ENCODE measurements at places on chromosomes 6 and 20.

DNA sequence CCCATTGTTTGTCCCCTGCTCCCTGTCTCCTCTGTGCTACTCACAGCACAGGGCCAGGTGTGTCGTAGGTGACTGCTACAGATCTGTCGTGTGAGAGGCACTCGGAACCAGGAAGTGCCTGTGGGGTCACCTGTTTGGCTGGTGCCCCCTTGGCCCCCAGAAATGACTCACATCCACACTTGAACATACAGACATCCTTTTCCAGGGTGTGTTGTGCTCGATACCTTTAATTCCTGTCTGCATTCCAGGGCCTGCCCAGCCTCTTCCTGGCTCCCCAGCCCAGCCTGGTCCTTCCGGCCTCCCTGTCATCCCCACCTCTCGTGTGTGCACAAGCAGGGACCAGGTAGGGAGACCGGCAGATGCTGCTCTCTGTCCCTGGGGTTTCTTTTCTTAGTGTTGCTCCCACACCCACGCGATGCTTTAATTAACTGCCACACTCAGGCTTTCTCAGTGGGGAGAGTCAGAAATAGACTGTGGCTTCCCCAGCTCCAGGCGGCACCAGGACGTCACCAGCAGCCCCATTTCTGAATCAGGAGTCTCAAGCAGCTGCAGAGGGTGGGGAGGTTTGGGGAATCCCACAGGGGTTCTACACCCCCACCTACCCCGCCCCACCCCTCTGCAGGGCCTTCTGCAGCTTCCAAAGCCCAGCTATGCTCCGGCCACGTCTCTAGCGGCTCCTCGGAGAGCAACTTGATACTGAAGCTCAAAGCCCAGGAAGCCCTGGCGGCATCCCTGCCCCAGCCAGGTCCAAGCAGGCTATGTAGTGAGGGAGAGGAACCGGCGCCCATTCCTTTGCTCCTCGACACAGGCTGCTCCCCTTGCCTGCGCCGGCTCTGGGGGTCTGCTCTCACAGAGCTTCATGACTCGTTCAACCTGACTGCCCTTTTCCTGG, 102.2 kb downstream of the SYCP2 start:
- no peak for DNase-seq

DNA sequence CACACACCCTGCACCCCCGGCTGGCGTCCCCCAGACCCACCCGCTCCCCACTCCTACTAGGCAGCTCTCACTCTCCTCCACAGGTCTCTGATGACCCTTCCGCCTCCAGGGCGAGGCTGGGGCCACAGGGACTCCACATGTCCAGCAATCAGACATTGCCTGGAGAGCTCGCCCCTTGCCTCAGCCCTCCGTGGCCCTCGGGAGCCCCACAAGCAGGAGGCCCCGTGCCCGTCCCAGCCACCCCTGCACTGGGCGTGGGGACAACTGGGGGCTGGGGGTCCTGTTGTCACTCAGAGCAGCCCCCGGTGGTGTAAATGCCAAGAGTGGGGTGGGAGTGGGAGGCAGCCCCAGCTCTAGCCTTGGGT, 1.5 kb downstream of the COL20A1 start:
- no peak for DNase-seq

GRCh38 chr6:131182991-131183425, 47.7 kb downstream of the AKAP7 start:
- DNase-seq: peak; percentile 54

DNA sequence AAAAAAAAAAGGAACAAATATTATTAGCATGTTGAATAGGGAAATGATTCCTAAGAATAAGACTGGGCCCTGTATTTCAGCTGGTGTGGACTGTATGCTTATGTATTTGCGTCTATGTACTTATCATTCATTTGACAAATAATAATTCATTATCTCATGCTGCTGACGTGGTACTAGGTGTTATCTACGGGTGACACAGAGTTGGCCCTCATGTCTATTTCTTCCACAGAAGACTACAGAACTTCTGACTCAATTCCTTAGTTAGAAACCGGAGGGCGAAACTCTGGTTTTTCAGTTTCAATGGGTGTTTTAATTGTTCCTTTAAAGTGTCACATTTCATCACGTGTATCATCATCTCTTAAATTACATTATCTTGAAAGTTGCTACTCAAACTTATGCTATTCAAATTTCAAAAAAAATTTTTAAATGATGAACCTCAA, 305.9 kb downstream of the CLIC5 start:
- DNase-seq: no peak

- DNase-seq: no peak
Measured at GRCh38 chr20:51384875-51385274, 157.6 kb downstream of the NFATC2 start.

DNA sequence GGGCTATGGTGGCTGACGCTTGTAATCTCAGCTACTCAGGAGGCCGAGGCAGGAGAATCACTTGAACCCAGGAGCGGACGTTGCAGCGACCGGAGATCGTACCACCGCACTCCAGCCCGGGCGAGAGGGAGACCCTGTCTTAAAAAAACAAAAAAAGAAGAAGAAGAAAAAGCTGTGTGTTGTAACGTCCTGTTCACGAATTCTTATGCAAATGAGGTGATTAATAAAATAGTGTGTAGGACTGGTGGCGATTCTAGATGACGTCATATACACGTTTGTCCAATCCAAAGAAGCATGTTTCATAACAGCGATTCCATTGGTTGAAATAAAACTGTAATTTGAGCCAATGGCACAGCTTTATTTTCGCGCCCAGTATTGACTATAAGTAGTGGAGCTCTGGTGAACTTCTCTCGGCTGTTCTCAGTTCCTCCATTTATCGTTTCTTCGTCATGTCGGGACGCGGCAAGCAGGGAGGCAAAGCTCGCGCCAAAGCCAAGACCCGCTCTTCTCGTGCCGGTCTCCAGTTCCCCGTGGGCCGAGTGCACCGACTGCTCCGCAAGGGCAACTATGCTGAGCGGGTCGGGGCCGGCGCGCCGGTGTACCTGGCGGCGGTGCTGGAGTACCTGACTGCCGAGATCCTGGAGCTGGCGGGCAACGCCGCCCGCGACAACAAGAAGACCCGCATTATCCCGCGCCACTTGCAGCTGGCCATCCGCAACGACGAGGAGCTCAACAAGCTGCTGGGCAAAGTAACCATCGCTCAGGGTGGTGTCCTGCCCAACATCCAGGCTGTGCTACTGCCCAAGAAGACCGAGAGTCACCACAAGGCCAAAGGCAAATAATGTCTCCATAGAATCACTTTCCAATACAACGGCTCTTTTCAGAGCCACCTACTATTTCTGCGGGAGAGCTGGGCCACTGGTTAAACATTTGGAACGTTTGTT, 47.0 kb downstream of the OR2B2 start:
- peak; percentile 88 for DNase-seq

DNA sequence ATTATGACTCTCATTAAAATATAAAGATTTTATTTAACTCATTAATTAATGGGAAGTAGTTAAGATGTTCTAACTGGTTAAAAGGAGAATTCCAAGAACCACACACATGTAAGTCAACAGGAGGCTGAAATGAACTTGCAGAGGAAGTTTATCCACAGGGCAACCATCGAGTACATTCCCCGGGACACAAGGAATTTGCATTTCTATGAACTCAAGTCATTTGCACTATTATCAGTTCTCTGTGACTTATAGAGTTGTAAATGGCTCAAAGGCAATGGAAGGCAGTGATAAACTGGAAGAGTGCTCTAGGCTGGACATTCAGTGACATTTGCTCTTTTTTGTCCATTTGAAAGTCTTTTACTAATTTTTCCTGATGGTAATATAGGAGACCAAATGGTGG, 97.4 kb downstream of the SNX5 start:
- no peak for DNase-seq

DNA sequence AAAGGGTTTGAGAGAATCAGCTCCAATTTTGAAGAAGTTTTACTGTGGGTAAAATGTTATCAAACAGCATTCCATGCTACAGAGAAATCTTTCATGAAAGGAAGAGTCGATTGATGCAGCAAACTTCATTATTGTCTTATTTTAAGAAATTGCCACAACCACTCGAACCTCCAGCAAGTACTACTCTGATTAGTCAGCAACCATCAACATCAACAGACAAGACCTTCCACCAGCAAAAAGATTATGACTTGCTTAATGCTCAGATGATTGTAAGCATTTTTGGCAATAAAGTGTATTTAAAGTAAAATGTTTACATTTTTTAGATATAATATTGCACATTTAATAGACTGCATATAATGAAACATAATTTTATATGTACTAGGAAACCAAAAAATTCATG, 87.5 kb downstream of the AKAP7 start:
- no peak for DNase-seq

- DNase-seq: no peak
Measured at GRCh38 chr20:13800728-13801134, 15.9 kb downstream of the NDUFAF5 start.

DNA sequence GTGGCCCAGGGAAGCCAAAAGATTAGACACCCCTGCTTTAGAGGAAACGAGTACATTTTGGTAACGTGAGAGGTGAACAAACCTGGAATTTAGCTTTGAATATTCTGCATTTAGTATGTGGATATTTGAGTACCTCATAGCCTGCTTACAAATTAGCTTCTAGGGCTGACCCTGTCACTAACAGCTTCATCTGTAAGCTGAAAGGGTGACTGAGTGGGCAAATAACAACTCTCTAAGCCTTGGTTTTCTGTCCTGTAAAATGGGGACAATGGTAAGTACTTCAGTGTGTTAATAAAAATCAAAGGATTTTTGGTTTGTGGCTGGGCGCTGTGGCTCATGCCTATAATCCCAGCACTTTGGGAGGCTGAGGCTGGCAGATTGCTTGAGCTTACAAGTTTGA, 8.4 kb upstream of the GUCA1B start:
- no peak for DNase-seq

- no peak for DNase-seq
Measured at GRCh38 chr20:20051767-20052073, 546 bp downstream of the CRNKL1 start.

GRCh38 chr20:8856668-8857067, 212.2 kb upstream of the PLCB4 start:
- DNase-seq: no peak

DNA sequence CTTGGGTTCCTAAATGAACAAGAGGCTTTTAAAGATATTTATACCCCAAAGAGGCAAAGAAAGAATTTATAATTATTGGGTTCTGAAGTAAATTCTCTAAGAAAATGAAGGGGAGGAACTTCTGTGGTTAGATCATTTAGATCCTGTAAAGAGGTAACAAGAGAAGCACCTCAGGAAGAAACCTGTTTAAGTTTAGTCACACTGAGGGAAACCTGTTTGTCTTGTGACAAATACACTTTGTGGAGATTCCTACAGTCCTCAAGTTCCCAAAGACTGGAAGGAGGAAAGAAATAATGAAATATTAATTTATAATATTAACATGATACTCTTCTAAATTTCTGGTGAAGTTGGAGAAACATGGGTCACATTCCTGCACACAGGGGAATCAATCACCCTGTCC, 647.5 kb downstream of the EYS start:
- DNase-seq: no peak
